ENCODE measurements at places on chromosomes 1 and 21. TPM values are rescaled to one million over a fixed set of nuclear protein-coding genes. Genes with fewer than 3 reads are reported as not detected.

The NECAP2 gene
- 81.5 TPM for polyA plus RNA-seq

The TNFRSF1B gene
- polyA plus RNA-seq = 37.7 TPM

The UBE2U gene
- not detected for polyA plus RNA-seq

The LCE3E gene
- not detected for polyA plus RNA-seq

The PKLR gene
- not detected for polyA plus RNA-seq

The PRAMEF1 gene
- polyA plus RNA-seq = not detected

The F5 gene
- 0.01 TPM for polyA plus RNA-seq

The OR2T35 gene
- not detected for polyA plus RNA-seq

The DCST2 gene
- polyA plus RNA-seq = 5.4 TPM

The PDZK1IP1 gene
- 0.21 TPM for polyA plus RNA-seq

The ADAMTS5 gene
- 0.01 TPM for polyA plus RNA-seq

The TMEM167B gene
- 12.0 TPM for polyA plus RNA-seq

The SIK1 gene
- 155 TPM for polyA plus RNA-seq

The LIPI gene
- polyA plus RNA-seq = not detected

The CLCA1 gene
- not detected for polyA plus RNA-seq

The RCAN1 gene
- polyA plus RNA-seq = 0.91 TPM

The PLA2G2A gene
- polyA plus RNA-seq = not detected

The EPHB2 gene
- polyA plus RNA-seq = 0.01 TPM

The MYBPH gene
- not detected for polyA plus RNA-seq

The TACSTD2 gene
- 0.06 TPM for polyA plus RNA-seq

The ADAMTS4 gene
- polyA plus RNA-seq = 0.10 TPM

The ATP1A1 gene
- polyA plus RNA-seq = 58.9 TPM

The TMOD4 gene
- 1.7 TPM for polyA plus RNA-seq

Data from B cell (primary cell).